ENCODE measurements at places on chromosomes 16 and 17. TPM values are rescaled to one million over a fixed set of nuclear protein-coding genes. Genes with fewer than 3 reads are reported as not detected.

DNA sequence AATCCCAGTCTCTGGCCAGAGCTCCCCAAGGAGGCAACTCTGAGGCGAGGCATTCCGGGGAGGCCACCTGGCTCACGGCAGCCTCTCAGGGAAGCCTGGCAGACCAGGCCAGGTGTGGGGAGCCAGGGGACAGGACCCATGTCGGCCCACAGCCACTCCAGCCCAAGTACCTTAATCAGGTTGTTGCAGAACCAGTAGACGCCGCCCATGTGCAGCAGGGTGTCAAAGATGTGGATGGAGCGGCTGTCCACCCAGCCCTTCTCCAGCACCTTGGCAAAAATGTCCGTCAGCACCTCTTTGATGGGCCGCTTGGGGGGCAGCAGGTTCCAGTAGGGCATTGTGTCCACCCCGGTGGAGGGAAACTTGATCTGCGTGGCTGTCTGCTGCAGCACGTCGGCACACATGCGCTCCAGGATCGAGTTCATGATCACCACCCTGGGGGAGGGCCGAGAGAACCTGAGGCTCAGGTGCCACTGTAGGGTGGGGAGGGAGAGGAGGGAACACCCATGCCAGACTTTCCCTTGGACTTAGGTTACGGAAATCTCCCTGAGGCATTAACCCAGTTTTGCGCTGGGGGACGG, 7.8 kb downstream of the CSF3 start:
- no peak for DNase-seq
- no peaks in the 10 kb centered on the region for H3K27me3 ChIP-seq
- H3K4me1 ChIP-seq: peaks cover 22% of the 10 kb centered on the region

- no peak overlapping the region for H3K4me3 ChIP-seq
- peaks cover 42% of the 10 kb centered on the region for H3K27me3 ChIP-seq
- no peak overlapping the region for H3K27ac ChIP-seq
- no peaks in the 10 kb centered on the region for H3K4me1 ChIP-seq
- H3K36me3 ChIP-seq: no peaks in the 10 kb centered on the region
Observed at GRCh38 chr17:76540381-76541300, 797 bp downstream of the PRCD start.

Gene TBC1D10B
- total RNA-seq: 43.4 TPM

- H3K4me1 ChIP-seq: no peaks in the 10 kb centered on the region
- no peaks in the 10 kb centered on the region for H3K36me3 ChIP-seq
- H3K27ac ChIP-seq: no peak overlapping the region
- DNase-seq: no peak
Observed at GRCh38 chr17:13725288-13725990, 123.7 kb upstream of the HS3ST3A1 start.

DNA sequence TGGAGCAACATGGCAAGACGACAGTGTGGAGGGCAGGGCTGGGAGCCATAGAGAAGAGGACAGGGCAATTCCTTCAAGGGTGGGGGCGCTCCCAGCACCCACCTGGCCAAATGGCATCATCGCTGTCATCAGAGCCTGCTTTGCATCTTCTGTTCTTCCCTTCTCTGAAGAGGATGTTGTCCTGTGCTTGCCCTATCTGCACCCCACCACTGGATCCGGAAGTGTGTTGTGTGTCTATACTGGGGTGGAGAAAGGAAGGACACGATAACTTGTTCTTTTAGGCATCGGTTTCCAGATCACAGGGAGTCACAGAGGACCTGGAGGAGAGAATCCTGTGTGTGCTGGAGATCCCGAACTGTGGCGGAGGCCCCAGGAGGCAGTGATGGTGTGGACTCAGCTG, 25.7 kb upstream of the ANKRD40CL start:
- no peak overlapping the region for H3K27ac ChIP-seq
- H3K4me1 ChIP-seq: peaks cover under 1% of the 10 kb centered on the region
- peaks cover under 1% of the 10 kb centered on the region for H3K27me3 ChIP-seq
- no peaks in the 10 kb centered on the region for H3K36me3 ChIP-seq
- H3K4me3 ChIP-seq: no peak overlapping the region
- no peak for DNase-seq

All from activated CD4-positive, alpha-beta T cell treated with anti-CD3 and anti-CD28 coated beads for 36 hours (primary cell).